ENCODE measurements at places on chromosomes 4 and X.

GRCh38 chr4:47972181-47972580 is 44.3 kb downstream of the CNGA1 start:
- DNase-seq, result no peak

DNA sequence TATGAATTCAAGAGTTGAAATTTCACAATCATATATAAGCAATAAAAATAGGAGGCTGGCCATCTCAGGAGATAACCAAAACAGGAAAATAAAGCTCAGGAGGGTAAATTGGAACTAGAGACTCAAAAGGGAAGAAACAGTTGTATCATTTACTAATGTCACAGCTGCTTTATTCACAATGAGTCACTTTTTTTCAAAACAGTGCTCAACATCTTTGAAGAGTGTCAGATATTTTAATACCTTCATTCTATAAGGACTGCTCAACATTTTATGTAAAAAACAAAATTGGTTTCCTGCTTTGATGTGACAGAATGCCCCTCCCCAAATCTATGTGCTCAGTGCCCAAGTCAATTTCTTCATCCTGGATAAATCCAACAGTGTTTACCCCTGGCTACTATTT is 97.7 kb downstream of the DDX60 start:
- peak; percentile 30 for DNase-seq

DNA sequence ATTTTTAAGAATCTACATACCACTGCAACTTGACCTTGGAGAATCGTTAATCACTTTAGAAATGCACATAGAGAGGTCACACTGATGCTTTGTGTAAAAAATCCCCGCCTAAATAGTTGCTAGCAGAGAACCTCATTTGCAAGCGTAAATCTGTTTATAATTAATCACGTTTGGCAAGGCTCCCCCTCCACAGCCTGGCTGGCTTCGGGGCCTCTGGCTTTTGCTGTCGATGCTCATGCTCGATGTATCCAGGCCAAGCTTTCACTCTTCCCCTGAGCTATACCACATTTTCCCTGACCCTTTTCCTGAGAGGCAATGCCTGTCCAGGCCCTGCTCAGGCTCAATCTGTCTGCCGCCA is 23.4 kb downstream of the CYTL1 start:
- DNase-seq, result no peak

DNA sequence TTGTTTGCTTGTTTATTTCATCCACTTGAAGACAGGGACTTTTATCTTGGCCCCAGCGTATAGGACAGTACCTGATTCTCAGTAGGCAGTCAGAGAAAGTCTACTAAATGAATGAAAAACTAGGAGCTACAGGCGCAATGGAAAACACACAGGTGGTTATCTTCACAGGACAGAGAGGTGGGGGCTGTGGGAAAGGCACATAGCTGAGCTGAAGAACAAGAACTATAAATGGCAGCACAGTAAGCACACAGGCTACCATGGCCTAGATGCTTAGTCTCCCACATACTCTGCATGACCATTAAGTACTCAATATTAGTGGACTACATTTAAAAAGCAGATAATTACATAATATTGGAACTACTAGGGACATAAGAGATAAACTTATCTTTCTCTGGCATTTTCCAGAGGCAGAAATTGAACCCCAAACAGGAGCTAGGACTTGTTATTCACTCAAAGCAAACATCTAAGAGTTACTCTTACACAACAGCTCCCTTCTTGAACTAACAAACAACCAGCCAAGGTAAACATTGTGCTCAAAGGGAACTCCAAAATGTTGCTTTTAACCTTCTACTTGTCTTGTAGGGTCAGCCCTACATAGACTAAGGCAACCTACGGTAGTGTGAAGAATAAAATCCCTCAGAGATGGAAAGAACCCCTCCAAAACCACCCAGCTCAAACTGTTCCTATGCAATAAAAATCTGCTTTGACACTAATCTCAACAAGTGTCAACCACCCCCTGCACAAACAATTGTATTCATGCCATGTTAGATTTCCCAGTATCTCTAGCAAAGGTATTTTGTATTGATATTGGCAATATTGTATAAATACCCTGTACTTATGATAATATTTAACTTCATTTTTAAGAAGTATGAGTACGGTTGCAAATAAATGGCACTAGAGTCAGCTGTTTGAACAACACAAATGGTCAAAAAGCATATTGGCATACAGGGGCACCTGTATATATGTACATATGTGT is 593.6 kb downstream of the KLHL13 start:
- no peak for DNase-seq

- DNase-seq, result no peak
These were observed 20.2 kb downstream of the ZCCHC13 start for GRCh38 chrX:74324131-74324530.

DNA sequence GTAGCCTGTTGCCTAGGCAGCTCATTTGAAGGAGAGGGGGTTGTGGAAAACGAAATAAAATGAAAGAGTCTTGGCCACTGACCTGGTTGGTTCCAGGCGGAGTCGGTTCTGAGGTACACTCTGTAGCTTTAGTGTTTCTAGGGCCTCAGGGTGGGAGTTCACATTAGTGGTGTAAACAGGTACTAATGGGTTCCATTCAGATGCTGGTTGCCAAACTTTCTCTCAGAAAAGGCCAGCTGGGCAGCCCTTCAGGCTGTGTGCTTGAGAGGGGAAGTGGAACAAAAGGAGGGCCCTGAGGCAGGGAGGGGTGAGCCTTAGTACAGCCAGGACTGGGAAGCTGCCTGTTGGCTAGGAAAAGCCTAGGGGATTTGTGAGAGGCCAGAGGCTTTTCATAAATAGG is 24.8 kb downstream of the NHSL2 start:
- no peak for DNase-seq

GRCh38 chr4:123767806-123768205 is 371.2 kb downstream of the SPRY1 start:
- DNase-seq, result peak; percentile 80

- no peak for DNase-seq
These were observed 54.4 kb downstream of the TAPT1 start for GRCh38 chr4:16171831-16172230.

- DNase-seq, result peak; percentile 65
These were observed 54.5 kb downstream of the RTL9 start for GRCh38 chrX:110412971-110413726.

DNA sequence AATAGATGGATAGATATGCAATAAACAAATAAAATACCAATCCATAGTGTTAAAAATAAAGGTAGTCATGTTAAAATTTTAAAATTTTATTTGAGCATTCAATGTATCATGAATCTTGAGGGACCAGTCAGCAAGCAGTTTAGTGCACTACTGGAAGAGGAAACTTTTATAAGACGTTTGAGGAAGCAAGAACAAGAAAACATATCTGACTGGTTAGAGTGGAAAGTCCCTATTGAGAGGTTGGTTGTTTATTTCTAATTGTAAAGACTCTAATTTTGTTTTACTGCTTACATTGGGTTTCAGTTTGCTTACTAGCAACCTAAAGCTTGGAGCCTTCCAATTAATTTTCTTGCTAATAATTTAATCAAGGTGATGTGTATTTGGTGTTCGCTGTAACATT is 786.2 kb downstream of the RAB28 start:
- no peak for DNase-seq

GRCh38 chr4:153252122-153252521 is 47.9 kb downstream of the TRIM2 start:
- no peak for DNase-seq

DNA sequence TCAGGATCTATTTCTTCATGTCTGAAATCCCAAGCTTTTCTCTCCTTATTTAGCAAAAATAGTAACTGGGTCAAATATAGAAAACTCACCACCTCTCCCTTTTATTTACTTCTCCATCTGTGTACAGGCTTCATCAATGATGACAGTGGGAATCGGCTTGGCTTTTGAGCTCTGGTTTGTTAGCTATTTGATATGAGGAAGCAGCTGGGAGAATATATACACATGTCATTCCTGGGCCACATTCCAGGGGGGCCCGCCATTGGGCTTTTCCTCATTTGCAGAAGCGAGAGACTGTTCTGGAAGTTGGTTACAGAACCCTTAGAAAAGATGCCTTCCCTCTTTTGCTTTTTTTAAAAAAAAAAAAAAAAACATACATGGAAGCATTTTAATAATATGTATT is 107.4 kb upstream of the F9 start:
- DNase-seq, result no peak

- no peak for DNase-seq
These were observed 165.8 kb upstream of the CYSLTR1 start for GRCh38 chrX:78493180-78493579.

DNA sequence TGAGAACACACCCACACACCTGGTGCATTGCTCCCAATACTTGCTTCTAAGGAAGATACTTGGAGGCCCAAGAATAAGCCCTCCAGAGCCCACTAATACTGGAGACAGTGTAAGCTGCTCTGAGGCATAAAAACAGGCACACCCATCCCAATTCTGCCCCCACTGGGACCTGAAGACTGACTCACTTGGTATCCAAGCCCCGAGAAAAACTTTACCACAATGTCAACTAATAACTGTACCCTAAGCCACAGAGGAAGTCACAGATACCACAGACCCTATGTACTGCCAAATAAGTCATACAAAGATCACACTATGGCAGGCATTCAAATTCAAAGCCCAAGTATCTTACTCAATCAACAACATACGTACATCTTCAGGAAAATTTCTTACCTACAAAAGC is 398.2 kb upstream of the SPANXN1 start:
- DNase-seq, result no peak

DNA sequence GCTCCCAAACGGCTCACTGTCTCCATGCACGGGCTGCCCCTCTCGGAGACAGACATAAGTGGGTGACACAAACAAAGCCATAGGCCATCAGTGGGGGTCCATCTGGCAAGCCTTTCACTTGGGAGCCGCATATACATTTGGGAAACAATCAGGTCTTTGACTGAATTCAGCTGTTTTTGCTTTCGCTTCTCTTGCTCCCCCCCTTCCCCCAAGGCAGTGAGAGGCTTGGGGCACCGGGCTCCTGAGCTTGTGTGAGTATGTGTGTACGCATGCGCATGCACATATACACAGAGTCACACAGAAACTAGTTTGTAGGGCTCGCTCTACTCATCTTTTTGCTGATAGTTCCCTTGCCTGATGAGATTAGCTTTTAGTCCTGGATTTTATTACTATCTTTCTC is 284.4 kb downstream of the AFF2 start:
- DNase-seq, result no peak

- peak; percentile 29 for DNase-seq
These were observed 59.3 kb downstream of the SHROOM2 start for GRCh38 chrX:9845578-9845952.

DNA sequence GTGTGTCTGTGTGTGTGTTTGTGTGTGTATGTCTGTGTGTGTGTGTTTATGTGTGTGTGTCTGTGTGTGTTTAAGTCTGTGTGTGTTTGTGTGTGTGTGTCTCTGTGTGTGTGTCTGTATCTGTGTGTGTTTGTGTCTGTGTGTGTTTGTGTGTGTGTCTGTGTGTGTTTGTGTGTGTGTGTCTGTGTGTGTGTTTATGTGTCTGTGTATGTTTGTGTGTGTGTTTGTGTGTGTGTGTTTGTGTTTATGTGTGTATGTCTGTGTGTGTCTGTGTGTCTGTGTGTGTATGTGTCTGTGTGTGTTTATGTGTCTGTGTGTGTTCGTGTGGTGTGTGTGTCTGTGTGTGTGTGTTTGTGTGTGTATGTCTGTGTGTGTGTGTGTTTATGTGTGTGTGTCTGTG is 11.4 kb downstream of the IL9R start:
- no peak for DNase-seq

- DNase-seq, result peak; percentile 29
These were observed 91.0 kb upstream of the TRIM2 start for GRCh38 chr4:153113061-153113837.

- DNase-seq, result no peak
These were observed 37.3 kb upstream of the MBTPS2 start for GRCh38 chrX:21802054-21802670.

DNA sequence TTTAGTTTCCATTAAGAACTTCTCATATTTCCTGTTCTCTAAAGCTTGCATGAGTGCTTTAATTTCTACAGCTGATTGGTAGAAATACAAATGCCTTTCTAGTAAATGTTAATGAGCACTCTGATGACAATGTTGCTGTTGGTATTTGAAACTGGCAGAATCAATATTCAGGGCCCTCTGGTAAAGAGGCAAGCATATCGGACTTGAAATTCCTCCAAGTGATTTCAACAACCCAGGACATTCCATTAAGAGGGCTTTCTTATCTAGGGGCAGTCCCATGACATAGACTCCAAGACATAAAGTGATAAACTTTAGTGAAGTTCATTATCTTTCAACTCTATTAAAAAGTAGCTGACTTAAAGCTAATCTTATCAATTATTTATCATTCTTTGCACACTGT is 83.1 kb upstream of the VCX start:
- DNase-seq, result no peak

DNA sequence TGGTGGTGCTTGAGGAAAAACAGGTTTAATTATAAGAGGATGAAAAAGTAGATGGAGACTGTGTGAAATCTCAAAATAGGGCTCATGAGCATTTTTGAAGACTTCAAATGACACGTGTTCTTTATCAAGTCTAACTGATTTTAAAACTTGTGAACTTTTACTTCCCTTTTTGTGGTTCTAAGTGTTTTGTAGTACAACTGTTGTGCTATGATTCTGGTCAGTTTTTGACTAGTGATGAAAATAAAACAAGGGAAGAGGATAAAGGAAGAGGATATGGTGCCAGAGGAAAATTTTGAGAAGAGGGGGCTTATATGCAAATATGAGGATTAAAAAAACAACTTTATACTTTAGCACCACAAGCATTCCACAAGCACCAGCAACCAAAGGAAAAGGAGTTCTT is 644.0 kb downstream of the RPA4 start:
- DNase-seq, result no peak

GRCh38 chrX:15310117-15310516 is 5.3 kb downstream of the ASB11 start:
- DNase-seq, result peak; percentile 6

- no peak for DNase-seq
These were observed 67.6 kb downstream of the POLA1 start for GRCh38 chrX:24761306-24761705.

Data from IMR-90 (cell line).